ENCODE measurements at places on chromosomes 11 and 22.

DNA sequence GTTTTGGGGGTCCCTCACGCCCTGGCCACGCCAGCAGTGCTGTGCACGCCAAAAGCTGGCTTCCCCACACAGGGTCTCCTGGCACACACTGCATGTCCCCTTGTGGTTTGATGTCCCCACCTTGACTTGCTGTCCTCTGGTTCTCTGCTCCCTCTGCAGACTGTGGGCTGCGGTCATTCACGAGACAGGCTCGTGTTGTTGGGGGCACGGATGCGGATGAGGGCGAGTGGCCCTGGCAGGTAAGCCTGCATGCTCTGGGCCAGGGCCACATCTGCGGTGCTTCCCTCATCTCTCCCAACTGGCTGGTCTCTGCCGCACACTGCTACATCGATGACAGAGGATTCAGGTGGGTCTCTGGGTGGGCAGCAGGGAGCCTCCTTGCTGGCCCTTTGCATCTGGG lies 40.2 kb downstream of the ST14 start:
- ATAC-seq, result no peak

GRCh38 chr11:47161134-47161854 lies 15.4 kb downstream of the ARFGAP2 start:
- ATAC-seq, result peak; percentile 82

GRCh38 chr11:45089676-45090499 lies 56.6 kb upstream of the PRDM11 start:
- ATAC-seq, result no peak

DNA sequence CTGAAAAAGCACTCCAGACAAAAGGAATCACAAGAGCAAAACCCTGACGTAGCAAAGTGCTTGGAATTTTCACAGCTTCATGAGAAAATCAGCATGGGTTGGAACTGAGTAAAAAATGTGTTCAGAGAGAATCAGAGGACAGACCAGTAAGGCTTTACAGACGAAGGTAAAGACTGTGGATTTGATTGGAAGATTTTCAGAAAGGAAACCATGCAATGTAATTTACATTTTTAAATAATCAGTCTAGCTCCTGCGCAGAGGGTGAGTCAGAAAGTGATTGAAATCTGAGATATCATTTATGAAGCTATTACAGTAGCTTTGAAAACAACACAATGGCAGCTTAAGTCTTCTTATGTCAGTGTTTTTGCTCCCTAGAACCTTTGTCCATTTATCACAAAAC lies 1122.3 kb downstream of the LRRC4C start:
- no peak for ATAC-seq

- no peak for ATAC-seq
Measured at GRCh38 chr22:39232246-39232645, 12.5 kb downstream of the PDGFB start.

DNA sequence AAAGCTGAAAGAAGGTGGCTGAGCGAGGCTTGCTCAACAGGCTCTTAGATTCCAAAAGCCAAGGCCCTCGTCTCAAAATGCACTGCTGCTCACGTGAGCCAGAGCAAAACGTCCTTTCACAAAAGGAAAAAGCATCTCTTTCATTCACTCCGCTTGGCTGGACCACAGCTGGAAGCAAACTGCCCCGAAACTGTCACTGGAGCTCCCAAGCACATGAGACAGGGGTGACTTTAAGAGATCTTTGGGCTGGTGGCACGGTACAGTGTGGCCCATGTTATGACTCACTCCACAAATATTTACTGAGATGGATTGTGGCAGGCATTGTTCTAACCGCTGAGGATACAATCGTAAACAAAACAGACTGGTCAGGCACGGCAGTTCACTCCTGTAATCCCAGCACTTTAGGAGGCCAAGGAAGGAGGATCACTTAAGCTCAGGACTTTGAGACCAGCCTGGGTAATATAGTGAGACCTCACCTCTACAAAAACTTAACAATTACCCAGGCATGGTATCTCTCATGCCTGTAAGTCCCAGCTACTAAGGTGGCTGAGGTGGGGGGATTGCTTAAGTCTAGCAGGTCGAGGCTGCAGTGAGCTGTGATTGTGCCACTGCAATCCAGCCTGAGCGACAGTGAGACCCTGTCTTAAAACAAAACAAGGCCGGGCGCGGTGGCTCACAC lies 3.6 kb downstream of the PLA2G6 start:
- ATAC-seq, result no peak

- no peak for ATAC-seq
Measured at GRCh38 chr22:28986366-28986765, 75.3 kb downstream of the C22orf31 start.

DNA sequence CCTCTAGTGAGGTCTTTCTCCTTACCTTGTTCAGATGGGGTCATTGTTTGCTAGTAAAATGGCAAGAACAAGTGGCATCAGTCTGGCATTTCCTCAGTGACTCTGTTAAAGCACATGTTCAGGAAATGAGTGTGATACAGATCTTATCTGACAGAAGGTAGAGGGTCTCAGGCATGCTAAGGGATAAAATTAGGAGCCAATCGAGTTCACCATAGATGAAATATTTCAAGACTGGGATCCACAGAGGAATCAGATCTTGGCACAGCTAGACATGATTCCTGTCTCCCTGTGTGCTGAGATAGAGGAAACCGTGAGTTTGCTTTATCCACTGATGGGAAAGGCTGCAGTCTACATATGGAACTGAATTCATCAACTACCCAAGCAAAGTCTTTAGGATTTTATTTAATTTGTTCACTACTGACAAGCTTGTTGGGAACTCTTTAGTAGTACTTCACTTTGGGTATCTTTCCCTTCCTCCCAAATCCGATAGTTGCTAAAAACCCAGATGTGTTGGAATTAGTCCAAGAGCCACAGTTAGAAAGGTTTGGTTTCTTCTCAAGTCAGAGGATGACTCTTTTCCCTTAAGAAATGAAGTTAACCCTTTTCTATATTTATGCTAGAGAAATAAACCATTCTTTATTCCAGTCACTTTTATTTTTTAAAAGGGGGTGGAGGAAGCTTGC lies 18.4 kb downstream of the FAM118B start:
- ATAC-seq, result no peak

DNA sequence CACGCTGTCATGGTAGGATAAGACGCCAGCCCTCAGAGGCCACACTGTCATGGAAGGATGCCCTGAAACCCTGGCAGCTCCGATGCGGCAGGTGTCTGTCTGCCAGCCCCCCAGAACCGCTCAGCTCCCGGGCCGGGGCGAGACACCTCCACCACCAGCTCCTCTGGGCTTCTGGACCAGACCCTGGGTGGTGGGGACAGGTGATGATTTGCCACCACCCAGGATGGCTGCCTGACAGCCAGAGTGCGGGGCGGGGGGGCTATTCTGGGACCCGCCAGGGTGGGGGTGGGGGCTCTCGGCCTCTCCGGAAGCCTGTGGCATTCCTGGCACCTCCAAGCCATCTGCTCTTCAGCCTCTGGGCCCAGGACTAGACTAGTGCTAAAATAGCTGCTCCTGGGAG lies 9.4 kb downstream of the PHLDA2 start:
- no peak for ATAC-seq

- ATAC-seq, result peak; percentile 95
Measured at GRCh38 chr22:37457093-37457893, 28.9 kb downstream of the MFNG start.

GRCh38 chr22:26797910-26798309 lies 140.5 kb downstream of the MIAT start:
- no peak for ATAC-seq

DNA sequence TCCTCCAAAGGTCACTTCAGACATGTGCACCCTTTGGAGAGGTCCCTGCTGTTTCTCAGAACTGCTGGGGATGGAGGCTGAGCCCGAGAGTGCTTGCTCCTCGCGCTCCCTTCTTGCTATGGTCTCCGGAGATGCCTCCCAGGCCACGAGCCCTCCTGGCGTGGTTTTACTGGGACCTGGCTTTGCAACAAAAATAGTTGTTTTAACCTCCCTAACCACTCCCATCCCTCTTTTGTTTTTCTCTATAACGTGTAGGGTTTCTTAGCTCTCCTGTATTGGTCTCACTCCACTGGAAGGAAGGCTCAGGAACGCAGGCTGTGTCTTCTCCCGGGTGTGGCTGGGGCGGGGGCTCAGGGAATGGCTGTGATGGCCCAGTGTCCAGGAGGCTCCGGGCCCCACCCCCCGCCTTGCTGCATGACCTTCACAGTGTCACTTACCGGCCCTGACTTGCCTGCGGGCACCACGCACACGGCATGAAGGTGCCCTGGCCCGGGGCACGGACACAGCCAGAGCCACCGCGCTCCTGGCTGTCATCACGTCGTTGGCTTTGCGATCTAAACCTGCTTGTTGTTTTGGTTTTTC lies 5.6 kb downstream of the PTDSS2 start:
- ATAC-seq, result no peak

GRCh38 chr11:7534042-7534378 lies 20.2 kb downstream of the PPFIBP2 start:
- no peak for ATAC-seq
